ENCODE measurements at places on chromosomes 3 and 15. TPM values are rescaled to one million over a fixed set of nuclear protein-coding genes. Genes with fewer than 3 reads are reported as not detected.

GRCh38 chr3:25427563-25427941 lies 511 bp upstream of the RARB start:
- no peaks in the 10 kb centered on the region for H3K4me1 ChIP-seq
- H3K27ac ChIP-seq = no peak overlapping the region
- H3K4me3 ChIP-seq = peak overlapping the region; percentile 11
- H3K36me3 ChIP-seq = no peaks in the 10 kb centered on the region

GRCh38 chr3:4797201-4797705 lies 182.0 kb upstream of the BHLHE40 start:
- H3K27ac ChIP-seq = no peak overlapping the region
- DNase-seq = no peak
- H3K4me1 ChIP-seq = no peaks in the 10 kb centered on the region
- H3K36me3 ChIP-seq = peaks cover 35% of the 10 kb centered on the region
- no peaks in the 10 kb centered on the region for H3K27me3 ChIP-seq

DNA sequence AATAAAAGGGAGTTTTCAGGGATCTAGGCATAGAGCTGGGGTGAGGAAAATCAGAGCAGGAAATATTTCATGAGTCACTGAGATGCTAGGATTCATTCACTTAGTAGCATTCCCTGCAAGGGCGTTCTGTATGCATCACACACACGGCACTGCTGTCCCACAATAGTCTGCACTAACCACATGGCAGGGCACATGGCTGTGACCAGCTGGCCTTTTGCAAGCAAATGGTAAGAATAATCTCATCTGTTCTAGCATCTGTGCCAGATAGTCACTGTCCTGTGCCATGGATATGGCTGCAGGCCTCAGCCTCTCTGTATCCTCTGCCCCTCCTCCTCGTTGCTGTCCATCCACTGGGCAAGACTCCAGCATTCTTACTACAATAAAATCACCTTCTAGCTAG lies 37.8 kb downstream of the BOC start:
- no peak for DNase-seq
- no peaks in the 10 kb centered on the region for H3K27me3 ChIP-seq
- H3K27ac ChIP-seq = no peak overlapping the region

DNA sequence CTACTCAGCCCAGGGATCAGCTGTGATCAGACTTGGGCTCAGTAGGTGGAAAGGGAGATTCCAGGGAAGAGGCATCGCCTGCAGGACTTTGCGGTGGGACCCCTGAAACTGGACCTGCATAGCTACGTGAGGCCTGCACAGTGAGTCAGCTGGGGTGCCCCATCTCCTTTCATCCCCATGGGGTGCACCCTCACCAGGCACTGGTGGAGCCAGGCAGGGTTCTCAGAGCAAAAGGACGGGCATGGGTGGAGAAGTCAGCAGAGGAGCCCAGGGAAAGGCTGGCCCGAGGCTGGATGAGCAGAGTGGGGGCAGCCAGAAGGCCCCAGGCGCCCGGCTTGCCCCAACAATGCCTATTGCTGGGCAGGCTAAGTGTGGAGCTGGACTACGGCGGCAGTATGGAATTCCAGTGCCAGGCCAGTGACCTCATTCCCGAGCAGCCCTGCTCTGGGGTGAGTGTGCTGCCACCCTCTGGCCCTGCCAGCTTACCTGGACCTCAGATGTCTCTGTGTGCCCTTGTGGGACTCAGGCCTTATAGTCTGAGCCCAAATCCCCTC lies 19.7 kb downstream of the ACAA1 start:
- no peak for DNase-seq
- H3K27me3 ChIP-seq = no peaks in the 10 kb centered on the region
- no peaks in the 10 kb centered on the region for H3K4me1 ChIP-seq
- peaks cover 28% of the 10 kb centered on the region for H3K36me3 ChIP-seq

P2RY13 gene
- 2.2 TPM for polyA plus RNA-seq

SERPINI2 gene
- 0.34 TPM for polyA plus RNA-seq

EEFSEC gene
- 13.1 TPM for polyA plus RNA-seq
